ENCODE measurements at places on chromosomes 16 and 17. TPM values are rescaled to one million over a fixed set of nuclear protein-coding genes. Genes with fewer than 3 reads are reported as not detected.

DNA sequence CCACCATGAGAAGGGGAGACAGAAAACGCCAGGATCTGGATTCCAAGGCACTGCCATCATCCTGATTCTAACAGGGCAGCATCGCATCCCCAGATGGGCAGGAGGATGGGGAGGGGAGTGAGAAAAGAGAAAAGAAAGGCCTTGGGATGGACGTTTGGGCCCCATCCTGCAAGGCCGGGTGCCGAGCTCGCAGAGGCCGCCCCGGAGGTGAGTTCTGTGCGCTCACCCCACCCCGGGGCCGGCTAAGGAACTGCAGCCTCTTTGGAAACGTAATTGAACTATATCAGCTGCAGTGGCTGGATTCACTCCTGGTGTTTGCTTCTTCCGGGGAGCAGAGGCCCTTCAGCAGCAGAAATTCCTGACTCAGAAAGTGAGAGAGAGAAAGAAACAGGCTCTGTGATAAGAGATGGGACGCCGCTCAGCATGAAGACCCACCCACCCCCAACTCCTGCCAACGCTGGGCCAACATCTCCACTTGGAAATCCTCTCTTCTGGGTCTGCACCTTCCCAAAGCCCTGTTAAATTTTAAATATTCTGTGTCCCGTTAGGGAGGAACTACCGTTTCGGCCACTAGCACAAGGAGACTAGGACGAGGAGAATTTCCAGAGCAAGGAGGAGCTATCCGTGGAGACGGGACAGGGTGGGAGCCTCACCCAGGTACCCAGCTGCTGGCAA lies 8.5 kb upstream of the SSTR2 start:
- peak; percentile 67 for DNase-seq
- peaks cover 2% of the 10 kb centered on the region for H3K4me1 ChIP-seq
- H3K4me3 ChIP-seq = no peak overlapping the region
- no peaks in the 10 kb centered on the region for H3K36me3 ChIP-seq
- no peaks in the 10 kb centered on the region for H3K27me3 ChIP-seq

GRCh38 chr17:28925912-28926365 lies 23.1 kb upstream of the DHRS13 start:
- peaks cover 7% of the 10 kb centered on the region for H3K36me3 ChIP-seq
- H3K4me3 ChIP-seq = no peak overlapping the region
- peak overlapping the region; percentile 58 for H3K27ac ChIP-seq
- peaks cover 13% of the 10 kb centered on the region for H3K4me1 ChIP-seq
- peak; percentile 80 for DNase-seq
- no peaks in the 10 kb centered on the region for H3K27me3 ChIP-seq

GRCh38 chr17:1999557-2000251 lies 25.4 kb downstream of the RTN4RL1 start:
- no peak overlapping the region for H3K4me3 ChIP-seq
- H3K4me1 ChIP-seq = peaks cover 6% of the 10 kb centered on the region
- no peaks in the 10 kb centered on the region for H3K36me3 ChIP-seq
- H3K27me3 ChIP-seq = peaks cover 3% of the 10 kb centered on the region
- no peak overlapping the region for H3K27ac ChIP-seq

Gene LGALS9B
- polyA plus RNA-seq = not detected

GRCh38 chr16:66079671-66080334 lies 286.7 kb upstream of the CDH5 start:
- no peak overlapping the region for H3K27ac ChIP-seq
- H3K4me1 ChIP-seq = peaks cover 5% of the 10 kb centered on the region
- DNase-seq = peak; percentile 77
- H3K4me3 ChIP-seq = no peak overlapping the region
- H3K36me3 ChIP-seq = no peaks in the 10 kb centered on the region

Gene NR1D1
- polyA plus RNA-seq = 3.3 TPM

Gene TMEM100
- polyA plus RNA-seq = 2.2 TPM

Gene AMFR
- polyA plus RNA-seq = 75.9 TPM

GRCh38 chr16:28285649-28286048 lies 6.7 kb upstream of the SBK1 start:
- H3K27ac ChIP-seq = no peak overlapping the region
- peaks cover 3% of the 10 kb centered on the region for H3K27me3 ChIP-seq
- H3K4me1 ChIP-seq = no peaks in the 10 kb centered on the region
- no peaks in the 10 kb centered on the region for H3K36me3 ChIP-seq
- H3K4me3 ChIP-seq = no peak overlapping the region

Gene FOXL1
- 5.9 TPM for polyA plus RNA-seq

GRCh38 chr16:23369416-23369815 lies 67.3 kb downstream of the SCNN1B start:
- DNase-seq = no peak
- H3K4me3 ChIP-seq = no peak overlapping the region
- H3K4me1 ChIP-seq = no peaks in the 10 kb centered on the region

Gene CSH1
- polyA plus RNA-seq = not detected

DNA sequence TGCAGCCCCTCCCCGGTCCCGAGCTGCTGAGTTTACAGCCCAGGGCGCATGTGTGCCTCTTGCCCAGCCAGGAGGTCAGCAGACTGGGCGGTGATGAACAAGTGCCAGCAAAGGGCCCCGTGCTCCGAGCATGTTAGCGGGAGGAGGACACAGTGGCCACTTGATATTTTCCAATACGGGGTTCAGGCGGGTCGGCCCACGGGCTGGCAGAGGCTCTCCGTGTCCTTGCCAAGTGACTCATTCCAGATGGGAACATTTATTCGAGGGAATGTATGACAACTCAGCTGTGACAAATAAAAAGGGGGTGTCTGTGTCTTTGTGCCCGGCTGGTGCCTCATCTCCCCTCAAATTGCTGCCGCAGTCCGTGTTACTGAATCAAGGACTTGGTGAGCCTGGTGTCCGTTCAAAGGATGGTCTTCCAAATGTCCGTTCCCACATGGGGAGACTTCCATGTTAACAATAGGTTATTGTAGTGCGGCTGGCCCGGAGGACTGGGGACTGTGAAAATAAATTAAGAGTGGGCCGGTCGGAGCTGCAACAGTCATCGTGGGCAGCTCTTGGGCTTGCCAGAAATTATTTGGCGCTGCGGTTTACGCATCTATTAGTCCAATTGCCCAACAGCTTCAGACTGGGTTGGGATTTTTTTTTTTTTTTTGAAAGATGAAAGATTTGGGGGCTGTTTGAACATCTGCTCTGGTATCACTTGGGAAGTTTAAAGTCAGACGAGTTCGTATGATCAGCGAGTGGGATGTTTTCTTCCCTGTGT lies 174.0 kb upstream of the CIBAR2 start:
- peak overlapping the region; percentile 33 for H3K27ac ChIP-seq
- H3K27me3 ChIP-seq = no peaks in the 10 kb centered on the region
- peak overlapping the region; percentile 42 for H3K4me3 ChIP-seq
- H3K4me1 ChIP-seq = peaks cover 19% of the 10 kb centered on the region
- peak; percentile 89 for DNase-seq
- H3K36me3 ChIP-seq = no peaks in the 10 kb centered on the region
